ENCODE measurements at places on chromosomes 11 and 22.

DNA sequence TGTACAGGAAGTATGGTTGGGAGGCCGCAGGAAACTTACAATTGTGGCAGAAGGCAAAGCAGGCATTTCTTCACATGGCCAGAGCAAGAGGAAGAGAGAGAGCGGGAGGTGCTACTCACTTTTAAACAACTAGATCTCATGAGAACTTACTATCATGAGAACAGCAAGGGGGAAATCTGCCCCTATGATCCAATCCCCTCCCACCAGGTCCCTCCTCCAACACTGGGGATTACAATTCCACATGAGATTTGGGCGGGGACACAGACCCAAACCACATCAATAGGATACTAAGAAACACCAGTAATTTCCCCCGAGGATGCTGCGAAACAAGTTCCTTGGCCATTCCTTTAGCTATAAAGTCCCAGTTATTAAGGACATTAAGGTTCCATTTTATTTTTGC lies 94.1 kb upstream of the SC5D start:
- DNase-seq, result no peak

GRCh38 chr11:124752471-124753102 lies 532 bp upstream of the VSIG2 start:
- DNase-seq, result peak; percentile 27

- DNase-seq, result no peak
Measured at GRCh38 chr11:134282121-134283045, 6.2 kb downstream of the GLB1L3 start.

DNA sequence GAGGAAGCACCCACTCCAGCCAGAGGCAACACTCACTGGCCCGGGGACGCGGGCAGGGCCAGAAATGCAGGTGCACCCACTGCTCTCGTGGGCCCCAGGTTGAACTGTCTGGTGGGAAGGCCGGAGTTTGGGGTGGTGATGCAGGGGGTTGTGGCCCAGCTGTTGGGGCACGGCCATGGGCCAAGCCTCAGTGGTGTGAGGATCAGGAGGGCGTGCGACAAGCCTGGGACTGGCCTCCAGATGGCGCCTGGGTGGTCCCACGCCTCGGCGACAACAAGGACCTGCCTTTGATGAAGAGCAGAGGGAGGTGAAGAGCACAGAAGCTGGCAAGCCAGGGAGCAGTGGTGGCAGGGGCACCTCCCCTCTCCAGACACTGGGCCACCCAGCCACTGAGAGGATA lies 240.8 kb downstream of the BRD1 start:
- DNase-seq, result no peak

DNA sequence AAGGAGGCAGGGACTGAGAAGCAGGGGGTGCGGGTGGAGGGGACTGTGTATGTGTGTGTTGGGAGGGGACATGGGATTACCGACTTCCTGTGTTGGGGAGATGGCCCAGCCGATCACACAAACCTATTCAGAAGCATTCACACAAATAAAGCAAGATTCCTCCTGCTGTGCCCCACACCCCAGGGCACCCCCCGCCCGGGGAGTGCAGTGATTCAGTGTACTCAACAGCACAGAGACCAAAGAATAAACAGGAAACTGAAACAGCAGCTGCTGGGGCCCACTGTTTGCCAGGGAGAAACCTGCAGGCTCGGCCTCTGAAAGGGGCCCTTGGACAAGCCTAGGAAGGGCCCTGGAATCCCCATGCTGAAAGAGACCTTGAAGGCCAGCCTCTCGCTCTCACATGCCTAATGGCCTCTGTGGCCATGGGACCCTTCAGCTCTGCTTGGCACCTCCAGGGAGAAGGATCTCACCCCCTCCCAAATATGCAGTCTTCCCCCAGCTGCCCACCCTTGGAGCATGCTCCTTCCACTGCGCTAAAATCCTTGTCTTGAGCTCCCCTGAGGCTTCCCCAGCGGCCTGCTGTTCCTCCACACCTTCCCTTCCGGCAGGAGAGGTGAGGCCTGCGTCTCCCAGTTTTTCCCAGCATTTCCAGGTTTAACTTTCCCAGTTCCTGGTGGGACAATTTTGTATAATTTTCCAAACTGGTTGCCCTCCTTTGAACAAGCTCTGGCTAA lies 72.9 kb downstream of the CSNK2A3 start:
- no peak for DNase-seq

- DNase-seq, result peak; percentile 58
Measured at GRCh38 chr22:39526736-39527171, 5.8 kb downstream of the RPS19BP1 start.

DNA sequence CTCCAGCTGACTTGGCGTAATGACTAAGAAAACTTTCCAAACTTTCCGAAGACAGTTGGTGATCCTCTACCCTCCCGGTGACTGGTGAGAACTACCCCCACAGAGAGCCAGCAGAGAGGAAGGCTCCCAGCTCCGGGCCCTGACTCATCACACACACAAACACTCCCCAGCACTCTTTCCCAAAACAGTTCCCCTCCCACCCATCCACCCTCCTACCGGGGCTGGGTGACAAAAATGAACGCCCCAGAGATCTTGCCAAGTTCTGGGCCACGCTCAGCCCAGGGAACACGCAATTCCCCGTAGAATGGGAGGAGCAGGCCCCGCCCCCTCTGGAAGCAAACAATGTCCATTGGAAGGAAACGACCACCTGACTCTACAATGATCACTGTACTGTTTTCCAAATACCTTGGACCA lies 21.3 kb upstream of the JAM3 start:
- DNase-seq, result no peak

- DNase-seq, result no peak
Measured at GRCh38 chr22:41725510-41726110, 26.3 kb downstream of the MEI1 start.

DNA sequence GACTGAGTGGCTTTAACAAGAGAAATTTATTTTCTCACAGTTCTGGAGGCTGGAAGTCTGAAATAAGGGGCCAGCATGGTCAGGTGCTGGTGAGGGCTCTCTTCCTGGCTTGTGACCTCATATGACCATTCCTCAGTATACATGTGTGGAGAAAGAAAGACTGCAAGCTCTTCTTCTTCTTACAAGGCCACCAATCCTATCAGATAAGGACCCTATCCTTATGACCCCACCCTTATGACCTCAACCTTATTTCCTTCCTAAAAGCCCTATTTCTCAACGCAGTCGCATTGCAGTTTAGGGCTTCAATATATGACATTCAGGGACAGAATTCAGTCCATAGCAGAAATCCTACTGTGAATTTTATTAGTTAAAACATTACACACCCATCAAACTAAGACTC lies 124.4 kb upstream of the RAG2 start:
- DNase-seq, result peak; percentile 50

DNA sequence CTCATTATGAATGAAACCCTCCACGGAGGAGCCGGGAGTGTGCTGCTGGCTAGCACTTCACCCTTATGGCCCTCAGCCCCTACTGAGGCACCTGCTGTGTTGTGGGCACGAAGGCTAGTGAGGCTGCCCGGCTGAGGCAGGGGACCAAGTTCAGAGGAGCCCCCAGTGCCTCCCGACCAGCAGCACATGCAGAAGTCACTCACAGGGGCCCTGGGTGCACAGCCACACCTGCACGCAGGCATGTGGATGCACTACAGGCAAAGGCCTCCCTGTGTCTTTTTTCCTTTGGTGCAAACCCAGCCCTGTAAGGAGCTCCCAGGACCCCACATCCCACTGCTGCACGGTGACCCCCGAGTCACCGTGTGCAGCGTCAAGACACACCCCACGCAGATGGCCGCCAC lies 261.5 kb downstream of the BRD1 start:
- no peak for DNase-seq

DNA sequence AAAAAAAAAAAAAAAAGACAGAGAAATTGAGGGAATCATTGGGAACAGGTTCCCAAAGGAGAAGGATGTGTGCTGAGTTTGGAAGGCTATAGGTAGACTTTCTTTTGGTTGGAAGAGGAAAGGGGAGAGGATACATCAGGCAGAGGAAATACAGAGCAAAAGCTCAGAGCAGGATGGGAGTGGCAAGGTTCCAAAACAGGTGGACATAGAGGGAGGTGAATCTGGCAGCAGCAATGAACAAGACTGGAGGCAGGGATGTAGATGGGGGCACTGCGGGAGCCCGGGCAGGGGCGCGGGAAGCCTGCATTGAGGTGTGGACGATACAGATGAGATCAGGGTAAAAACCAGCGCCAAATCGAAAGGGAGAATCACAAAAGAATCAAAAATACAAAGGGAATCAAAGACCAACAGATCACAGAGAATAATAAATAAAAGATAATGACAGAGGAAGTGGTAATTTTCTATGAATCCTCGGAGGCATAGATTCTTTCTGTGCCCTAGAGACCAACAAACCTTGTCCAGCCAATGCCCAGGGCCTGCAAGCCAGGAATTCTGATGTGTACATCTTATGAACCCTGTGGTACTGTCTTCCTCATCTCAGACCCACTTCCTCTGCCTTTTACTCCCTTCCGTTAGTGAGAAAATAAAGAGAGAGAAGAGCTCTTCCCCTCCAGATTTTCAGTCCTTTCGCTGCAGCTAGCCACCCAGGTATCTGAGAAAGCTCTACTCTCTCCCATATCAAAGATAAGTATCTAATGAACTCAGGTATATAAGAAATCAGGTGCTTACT lies 70.3 kb downstream of the SLC1A2 start:
- DNase-seq, result no peak

- no peak for DNase-seq
Measured at GRCh38 chr11:28528217-28528616, 420.0 kb downstream of the METTL15 start.

DNA sequence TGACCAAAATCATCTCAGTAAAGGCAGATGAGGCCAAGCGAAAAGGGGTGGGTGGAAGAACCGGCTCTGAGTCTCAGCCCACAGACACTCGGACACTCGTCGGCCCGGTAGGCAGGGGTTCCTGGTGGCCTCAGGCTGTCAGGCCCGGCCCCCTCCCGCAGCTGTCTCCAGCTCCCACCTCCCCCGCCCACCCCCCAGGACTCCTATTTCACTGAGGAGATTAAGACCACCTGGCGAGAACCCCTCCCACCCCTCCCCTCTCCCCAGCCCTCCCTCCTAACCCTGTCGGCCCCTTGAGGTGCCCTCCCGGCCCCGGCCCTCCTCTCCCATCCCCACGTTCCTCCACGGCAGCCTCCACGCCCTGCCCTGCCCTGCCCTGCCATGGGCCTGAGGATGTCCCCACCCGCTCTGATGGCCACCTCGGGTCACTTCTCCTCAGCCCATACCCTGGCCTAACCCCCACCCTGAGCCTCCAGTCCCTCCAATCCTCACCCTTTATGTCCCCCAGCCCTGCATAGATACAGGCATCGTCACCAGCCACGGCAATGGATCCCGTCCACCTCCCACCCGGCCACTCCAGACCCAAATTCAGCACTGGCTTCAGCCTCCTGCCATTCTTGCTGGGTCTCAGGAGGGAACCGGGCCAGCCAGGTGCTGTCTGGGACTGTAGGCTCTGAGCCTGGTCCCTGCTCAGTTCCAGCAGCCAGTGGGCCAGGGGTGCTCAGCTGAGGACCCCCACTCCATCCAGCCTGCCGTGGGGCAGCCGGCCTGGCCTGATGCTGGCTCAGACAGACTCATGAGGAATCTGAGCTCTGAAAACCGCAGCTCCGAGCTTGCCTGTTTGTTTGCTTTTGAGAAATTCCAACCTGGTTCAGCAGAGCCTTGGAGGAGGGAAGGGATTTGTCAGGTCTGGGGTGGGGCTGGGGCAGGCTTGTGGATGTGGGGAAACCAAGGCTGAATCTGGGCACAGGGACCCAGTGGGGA lies 9.8 kb upstream of the TBX1 start:
- DNase-seq, result no peak

GRCh38 chr11:76394411-76394810 lies 13.3 kb downstream of the GVQW3 start:
- DNase-seq, result no peak

- no peak for DNase-seq
Measured at GRCh38 chr22:35392357-35392756, 7.6 kb upstream of the MCM5 start.

DNA sequence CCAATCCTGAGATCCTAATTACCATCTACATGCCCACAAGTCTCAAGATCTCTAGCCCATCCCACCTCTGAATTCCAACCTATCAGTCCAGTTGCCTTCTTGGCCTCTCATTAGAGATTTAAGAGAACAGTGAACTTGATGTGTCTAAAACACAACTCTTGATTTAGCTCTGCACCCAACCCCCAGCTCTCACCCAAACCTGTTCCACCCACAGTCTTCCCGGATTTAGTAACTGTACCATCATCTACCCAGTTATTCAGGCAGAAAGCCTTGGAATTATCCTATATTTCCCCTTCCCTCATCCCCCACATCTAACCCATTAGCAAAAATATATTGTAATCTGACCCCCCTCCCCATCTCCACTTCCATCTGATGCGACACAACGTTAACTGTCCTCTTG lies 24.0 kb upstream of the YWHAH start:
- no peak for DNase-seq

GRCh38 chr22:32552521-32552920 lies 77.9 kb downstream of the FBXO7 start:
- DNase-seq, result no peak

DNA sequence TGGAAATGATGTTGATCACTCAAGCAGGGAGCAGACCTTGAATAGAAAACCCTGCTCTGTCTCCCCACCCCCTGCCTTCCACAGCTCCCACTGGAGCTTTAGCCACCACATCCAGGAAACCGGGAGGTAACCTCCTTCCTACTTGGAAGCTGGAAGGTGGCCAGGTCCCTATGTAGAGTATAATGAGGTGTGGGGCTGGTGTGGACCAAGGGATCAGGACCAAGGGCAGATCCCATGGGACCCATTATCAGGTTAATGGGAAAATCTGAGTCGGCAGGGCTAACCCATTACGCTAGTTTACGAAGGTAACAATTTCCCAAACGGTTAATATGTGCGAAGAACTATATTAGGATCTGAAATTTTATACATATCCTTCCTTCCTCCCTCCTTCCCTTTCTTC lies 321.9 kb downstream of the MIAT start:
- DNase-seq, result no peak

DNA sequence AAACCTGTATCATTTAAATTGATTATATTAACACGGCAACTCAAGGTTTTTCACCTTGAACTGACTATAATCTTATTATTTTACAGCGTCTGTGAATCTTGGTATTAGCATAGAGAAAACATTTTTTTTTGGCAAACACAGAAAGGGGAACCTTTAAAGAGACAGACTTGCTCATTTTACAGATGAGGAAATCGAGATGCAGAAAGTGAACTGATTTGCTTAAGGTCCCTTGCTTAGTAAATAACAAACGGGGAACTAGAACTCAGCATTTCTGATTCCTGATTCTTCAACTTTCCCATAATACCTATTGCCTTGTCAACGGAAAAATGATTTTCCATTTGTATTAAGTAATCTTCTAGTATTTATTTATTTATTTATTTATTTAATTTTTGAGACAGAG lies 33.2 kb upstream of the CECR2 start:
- peak; percentile 86 for DNase-seq

DNA sequence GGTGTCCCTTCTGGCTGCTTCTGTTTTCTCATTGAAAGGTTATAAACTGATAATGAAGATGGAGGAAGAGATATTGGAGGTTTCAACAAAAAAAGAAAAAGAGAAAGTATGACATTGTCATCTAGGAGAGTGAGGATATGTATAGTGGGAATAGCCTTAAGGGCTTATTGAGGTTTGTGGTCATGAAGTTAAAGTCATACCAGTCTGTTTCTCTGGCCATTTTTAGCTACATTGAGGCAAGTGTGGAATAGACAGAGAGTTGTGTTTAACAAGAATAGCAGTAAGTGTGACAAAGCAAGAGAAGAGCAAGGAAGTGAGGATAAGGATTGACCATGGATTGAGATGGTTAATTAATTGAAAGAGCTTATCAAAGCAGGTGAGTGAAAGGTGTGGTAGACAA lies 110.4 kb downstream of the ELP4 start:
- DNase-seq, result no peak
